ENCODE measurements at places on chromosomes 4 and X. TPM values are rescaled to one million over a fixed set of nuclear protein-coding genes. Genes with fewer than 3 reads are reported as not detected.

IL2RG gene
- total RNA-seq = not detected

DRP2 gene
- total RNA-seq = 0.15 TPM

PAGE1 gene
- not detected for total RNA-seq

EOLA2 gene
- 12.8 TPM for total RNA-seq

All from epithelial cell of umbilical artery (primary cell).